ENCODE measurements at places on chromosomes 4 and X.

- no peak for DNase-seq
These were observed 376 bp downstream of the ABCG2 start for GRCh38 chr4:88158038-88158488.

DNA sequence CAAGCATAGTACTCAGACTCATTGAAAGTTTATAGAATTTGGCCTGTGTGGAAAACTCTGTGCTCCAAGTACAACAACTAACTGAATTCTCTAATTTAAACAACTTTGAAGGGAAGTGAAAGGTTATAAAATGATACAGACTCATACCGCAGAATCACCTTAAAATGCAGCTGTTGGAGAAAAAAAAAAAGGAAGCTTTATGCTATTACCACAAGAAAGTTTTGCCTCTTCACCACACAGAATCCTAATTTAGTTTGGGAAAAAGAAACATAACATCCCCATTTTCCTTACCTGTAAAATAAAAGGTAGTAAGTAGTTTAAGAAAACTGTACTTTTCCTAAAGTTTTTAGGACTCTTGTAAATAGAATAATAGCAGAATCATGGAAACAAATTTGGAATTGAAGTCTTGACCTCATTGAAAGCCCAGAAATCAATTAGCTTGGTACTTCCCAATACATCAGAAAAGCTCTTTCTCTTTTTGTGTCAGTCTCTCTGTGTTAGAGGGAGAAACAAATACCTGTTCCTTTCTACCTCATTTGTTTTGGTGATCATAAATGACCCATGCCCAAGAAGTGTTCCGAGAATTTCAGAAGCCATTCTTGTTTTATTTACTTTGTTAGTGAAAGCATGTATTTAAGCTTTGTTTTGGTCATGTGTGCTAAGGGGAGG, 78.8 kb downstream of the NFKB1 start:
- no peak for DNase-seq

- no peak for DNase-seq
These were observed 1056.7 kb downstream of the PCDH19 start for GRCh38 chrX:99353412-99353811.

DNA sequence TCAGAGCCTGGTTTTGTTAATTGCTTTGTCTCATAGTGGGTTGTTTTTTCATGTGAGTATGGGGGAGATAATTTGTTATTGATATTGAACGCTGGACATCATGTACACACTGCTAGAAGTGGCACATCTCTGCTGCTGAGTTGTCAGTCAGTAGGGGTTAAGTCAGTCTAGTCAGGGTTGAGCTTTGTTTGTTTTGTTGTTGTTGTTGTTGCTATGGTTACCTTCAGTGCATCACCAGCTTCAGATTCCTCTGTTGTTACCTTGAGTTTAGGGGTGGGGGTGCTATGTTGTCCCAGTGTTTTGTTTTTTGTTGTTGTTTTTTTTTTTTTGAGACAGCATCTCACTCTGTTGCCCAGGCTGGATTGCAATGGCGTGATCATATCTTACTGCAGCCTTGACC, 9.9 kb downstream of the YIPF6 start:
- DNase-seq: peak; percentile 31

DNA sequence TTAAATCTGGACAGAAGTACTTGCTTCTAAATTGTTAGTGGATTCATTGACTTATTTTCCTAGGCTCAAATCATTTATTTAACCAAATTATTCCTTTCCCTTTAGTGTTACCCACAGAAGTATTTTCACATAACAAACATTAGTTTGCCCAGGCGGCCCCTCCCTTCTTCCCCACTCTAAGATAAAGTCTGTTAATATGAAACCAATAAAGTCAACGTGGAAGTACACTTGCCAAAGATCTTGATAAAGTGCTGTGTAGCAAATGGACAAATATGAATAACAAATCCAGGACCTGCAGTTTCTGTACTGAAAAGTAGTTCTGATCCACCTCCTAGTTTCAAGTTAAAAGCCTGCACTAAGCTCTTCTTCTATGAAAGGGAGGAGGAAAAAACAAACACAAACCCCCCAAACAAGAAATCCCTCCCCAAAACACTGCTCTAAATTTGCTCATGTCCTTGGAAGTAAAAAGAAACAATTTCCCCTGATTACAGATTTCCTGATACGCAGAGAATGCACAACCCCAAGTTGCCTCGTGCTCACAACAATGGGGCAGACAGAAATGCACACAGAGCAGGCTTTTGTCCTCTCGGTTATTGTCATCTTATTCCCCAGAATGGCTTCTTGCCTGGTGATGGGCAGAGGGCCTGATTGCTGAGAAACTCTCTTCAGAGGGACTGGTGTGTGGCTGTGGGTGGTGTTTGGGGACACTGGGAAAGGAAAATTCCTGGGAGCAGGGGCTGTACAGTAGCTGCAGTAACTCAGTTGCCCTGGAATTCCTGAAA, 23.2 kb downstream of the TMSB4X start:
- no peak for DNase-seq

- DNase-seq: no peak
These were observed 42.5 kb upstream of the BBS12 start for GRCh38 chr4:122689972-122690371.

- DNase-seq: no peak
These were observed 118.7 kb downstream of the TSPAN5 start for GRCh38 chr4:98539741-98540140.

GRCh38 chrX:23911126-23911835, 3.5 kb downstream of the CXorf58 start:
- DNase-seq: no peak

- no peak for DNase-seq
These were observed 523.3 kb downstream of the PPARGC1A start for GRCh38 chr4:23366557-23366906.

DNA sequence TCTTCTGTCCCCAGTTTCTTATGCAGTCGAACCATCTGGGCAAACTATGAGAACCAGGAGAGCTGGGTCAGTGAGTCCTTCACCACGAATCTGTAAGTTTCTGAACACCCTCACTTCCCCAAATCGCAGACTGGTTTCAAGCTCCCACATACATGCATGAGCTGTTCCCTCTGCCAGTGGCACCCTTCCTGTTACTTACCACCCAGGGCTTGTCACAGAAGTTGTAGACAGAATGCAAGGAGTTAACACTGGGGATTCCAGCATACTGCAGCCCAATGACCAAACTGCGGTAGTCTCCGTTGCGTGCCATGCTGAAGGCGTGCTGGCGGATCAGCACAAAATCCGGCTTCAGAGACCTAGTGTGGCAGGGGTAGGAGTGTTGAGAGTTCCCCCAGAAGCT, 14.6 kb downstream of the SYN1 start:
- DNase-seq: no peak

- no peak for DNase-seq
These were observed 47.0 kb upstream of the MAN2B2 start for GRCh38 chr4:6527683-6528595.

DNA sequence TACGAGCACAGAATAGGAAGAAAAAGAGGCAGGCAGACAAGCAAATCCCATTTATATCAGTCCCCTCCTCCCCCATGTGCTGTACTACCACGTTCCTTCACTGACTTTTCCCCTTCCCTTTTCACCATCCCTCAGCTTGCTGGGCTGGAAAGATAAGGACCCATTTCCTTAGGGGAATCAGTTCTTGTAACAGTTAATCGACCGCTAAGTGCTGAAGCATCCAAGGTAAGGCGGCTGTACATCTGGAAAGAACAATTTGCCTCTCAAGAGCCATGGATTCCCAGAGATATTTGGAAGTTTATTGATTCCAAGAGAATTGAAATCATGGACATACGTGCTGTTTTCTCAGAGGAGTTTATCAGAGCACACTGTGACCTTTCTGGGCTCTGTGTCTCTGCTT, 1688.0 kb downstream of the STIM2 start:
- no peak for DNase-seq

GRCh38 chr4:128830906-128831503, 21.5 kb downstream of the JADE1 start:
- DNase-seq: no peak

GRCh38 chr4:124753941-124754581, 41.5 kb upstream of the ANKRD50 start:
- DNase-seq: no peak
